ENCODE measurements at places on chromosomes 7 and 10.

- DNase-seq, result no peak
These were observed 49.1 kb downstream of the EBF3 start for GRCh38 chr10:129914960-129915359.

GRCh38 chr10:95820363-95820762 lies 64.4 kb downstream of the ENTPD1 start:
- no peak for DNase-seq

DNA sequence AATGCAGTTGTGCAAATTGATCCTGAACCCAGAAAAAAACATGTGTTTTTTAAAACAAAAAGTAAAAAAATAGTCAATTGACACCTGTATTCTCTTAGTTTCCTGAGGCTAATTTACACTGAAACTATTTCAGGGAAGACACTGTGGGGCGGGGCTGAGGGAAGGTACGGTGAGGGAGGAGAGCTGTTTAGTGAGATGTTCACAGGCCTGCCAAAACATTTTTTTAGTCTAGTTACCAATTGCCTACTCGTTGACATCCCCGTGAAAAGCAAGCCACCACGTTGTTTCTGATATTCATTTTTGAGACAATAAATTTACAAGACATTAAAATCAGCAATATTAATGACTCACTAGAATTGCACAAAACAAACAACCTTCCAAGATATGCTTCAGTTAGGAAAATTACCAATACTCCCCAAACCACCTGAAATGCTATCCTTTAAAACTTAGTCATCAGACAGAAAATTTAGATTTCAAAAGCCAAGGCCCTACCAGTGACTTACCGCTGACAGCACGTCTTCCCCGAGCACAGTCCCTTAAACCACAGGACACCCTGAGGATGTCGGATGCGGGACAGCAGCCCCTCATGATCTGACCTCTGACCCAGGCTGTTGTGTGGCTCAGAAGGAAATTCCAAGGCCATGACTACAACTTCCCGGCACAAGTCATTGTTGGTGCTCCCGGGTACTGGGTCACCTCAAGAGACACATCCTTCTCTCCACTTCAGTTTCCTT lies 279.2 kb downstream of the PRPF18 start:
- DNase-seq, result no peak

- DNase-seq, result no peak
These were observed 8.1 kb downstream of the HHEX start for GRCh38 chr10:92697663-92698511.

- DNase-seq, result no peak
These were observed 19.0 kb downstream of the NAPEPLD start for GRCh38 chr7:103129702-103130549.

GRCh38 chr10:69657430-69657829 lies 27.4 kb downstream of the FAM241B start:
- DNase-seq, result no peak

DNA sequence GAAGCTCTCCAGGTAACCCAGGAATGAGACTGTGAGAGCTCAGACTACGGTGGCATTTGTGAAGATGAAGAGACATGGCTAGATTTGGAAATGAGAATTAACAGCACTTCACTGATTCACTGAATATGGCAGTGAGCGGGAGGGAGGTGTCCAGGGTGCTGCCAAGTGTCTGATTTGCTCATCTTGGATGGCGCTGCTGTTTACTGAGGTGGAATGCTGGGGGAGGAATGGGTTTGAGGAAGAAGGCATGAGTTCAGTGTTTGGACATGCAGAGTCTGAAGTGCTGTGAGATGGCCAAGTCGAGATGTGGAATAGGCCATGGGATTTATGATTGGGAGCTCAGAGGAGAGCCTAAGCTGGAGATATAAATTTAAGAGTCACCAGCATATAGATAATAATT lies 437.1 kb upstream of the NPVF start:
- DNase-seq, result no peak

- DNase-seq, result no peak
These were observed 35.2 kb upstream of the ASAH2 start for GRCh38 chr10:50286517-50286916.

DNA sequence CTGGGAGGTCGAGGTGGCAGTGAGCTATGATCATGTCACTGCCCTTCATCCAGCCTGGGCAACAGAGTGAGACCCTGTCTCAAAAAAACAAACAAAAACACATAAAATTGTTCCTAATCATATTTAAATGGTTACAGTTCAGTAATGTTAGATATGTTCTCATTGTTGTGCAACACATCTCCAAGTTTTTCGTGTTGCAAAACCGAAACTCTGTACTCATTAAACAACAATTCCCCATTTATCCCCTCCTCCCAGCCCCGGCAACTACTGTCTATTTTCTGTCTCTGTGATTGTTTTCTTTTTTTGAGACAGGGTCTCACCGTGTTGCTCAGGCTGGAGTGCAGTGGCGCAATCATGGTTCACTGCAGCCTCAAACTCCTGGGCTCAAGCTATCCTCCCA lies 16.1 kb upstream of the PRXL2A start:
- DNase-seq, result no peak

DNA sequence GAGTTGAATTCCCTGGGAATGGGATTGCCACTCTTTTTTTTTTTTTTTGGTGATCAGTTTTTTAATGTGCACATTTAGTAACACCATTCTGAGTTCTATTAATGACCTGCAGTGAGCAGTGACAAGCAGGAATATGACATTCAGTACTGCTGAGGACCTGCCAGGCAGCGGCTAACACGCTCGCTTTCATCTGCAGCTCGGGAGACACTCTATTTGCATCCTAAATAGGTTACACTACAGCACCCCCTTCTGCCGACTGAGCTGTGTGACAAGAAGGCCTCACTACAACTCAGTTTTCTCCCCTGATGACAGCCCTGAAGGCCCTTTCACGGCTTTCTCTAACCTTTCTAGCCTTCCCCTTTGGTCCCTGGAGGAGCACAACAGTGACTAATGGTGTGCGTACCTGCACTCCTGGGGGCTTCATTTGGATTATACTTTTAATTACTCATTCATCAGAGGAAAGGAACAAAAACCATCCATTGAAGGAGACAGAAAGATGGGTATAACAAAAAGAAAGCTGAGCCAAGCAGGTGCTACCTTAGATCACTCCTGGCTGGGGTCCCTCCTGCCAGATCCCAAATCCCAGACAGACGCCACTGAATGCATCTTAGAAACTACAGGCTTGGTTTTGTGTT lies 872.4 kb downstream of the LRMDA start:
- DNase-seq, result no peak

- no peak for DNase-seq
These were observed 60.8 kb upstream of the PPIF start for GRCh38 chr10:79286318-79286951.

DNA sequence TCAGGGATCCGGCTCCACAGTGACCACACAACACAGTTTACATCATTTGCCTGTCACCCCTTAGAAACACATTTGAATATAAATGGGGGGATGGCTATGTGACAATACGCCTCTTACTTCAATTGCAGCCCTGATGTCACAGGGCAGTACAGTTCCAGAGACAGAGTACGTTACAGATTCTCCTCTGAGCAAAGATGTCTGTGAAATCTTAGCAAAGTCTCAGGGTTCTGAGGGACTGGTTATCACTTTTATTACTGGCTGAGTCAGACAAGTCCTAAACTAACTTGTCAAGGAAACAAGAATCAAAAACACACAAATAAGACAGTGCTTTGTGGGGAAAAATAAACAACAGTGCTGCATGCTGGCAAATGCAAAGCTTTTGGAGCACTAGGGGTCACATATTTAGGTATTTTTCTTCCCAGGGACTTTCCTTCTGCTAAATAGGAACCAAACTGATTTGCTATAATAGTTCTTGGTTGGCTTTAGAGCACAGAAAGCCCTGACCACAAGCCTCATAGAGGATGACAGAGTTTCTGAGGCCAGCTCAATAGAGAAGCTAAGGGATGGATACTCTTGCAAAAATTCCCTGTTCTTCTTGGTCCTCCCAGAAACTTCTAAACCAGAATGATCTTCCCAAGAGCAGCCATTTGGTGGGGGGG lies 501.6 kb downstream of the GRID1 start:
- no peak for DNase-seq

- no peak for DNase-seq
These were observed 102.1 kb downstream of the ARHGAP22 start for GRCh38 chr10:48502791-48503190.

DNA sequence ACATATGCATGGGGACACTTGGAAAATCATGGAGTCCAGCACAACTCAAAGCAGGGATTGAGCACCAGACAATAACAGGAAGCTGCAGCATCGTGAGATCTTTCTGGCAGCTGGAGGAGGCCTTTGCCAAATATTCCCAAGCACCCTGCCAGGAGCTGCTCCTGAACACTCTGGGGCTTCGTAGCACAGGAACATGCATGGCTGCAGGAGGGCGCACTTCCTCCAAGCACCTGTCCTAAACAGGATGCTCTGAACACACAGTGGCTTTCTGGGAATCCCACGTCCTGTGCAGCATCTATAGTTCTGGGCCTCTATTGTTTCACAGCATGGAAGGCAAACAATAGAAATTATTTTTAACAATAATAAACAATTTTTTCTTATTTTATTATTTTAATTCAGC lies 4.1 kb downstream of the ABLIM1 start:
- DNase-seq, result no peak

GRCh38 chr10:36888925-36889573 lies 236.3 kb upstream of the ANKRD30A start:
- peak; percentile 12 for DNase-seq

DNA sequence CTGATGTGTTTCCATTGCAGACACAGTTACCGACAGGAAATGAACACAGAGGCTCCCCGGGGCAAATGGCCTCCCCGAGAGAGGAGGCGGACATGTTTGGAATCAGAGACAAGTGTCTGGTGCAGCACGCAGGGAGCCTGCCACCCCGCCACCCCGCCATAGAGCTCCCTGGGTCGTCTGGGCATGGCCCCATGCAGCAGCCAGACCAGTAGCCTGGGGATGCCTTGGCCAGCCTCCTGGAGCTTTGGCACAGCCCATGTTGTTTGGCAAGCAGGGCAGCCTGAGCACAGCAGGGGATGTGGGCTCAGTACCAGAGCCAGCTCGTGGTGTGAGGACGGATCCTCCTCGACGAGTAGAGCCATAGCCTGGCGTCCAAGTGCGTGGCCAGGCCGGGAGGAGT lies 80.8 kb downstream of the NKX6-2 start:
- no peak for DNase-seq

- DNase-seq, result no peak
These were observed 27.1 kb downstream of the UNCX start for GRCh38 chr7:1259621-1260243.

DNA sequence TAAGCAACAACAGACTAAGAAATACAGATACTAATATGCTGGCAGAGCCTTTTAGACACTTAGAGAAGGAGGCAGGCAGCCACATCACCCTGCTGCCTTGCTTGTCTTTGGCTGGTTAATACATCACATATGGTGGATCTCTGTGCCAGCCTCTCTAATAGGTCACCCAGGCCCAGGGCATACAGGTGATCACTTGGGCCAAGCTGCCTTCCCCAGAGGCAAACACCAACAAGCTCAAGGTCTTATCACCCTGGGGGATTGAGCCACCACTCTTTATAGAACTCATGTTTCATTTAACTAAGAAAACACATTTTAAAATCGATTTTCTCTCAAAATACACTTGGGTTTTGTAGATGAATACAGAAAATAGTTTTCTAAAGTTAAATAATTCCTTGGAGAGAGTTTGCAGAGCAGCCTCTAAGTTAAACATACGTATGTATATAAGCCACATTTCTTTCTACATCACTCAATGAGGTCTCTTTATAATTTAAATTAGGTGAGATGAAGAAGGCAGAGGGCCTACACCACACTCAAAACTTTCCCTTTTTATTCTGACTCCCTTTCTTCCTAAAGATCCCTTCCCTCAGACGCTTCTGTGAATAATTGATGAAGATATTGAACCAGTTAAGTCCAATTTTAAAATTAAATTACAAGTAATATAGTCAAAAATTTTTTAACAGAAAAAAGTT lies 556.8 kb upstream of the GHITM start:
- DNase-seq, result no peak

- no peak for DNase-seq
These were observed 39.9 kb downstream of the KIF20B start for GRCh38 chr10:89741126-89741762.

GRCh38 chr10:26799342-26799741 lies 61.4 kb downstream of the ABI1 start:
- no peak for DNase-seq

- DNase-seq, result no peak
These were observed 6.3 kb downstream of the COA1 start for GRCh38 chr7:43723007-43723341.

- DNase-seq, result no peak
These were observed 427.4 kb downstream of the PTPRN2 start for GRCh38 chr7:158160199-158160598.

GRCh38 chr10:97830064-97830463 lies 19.6 kb upstream of the GOLGA7B start:
- DNase-seq, result no peak

DNA sequence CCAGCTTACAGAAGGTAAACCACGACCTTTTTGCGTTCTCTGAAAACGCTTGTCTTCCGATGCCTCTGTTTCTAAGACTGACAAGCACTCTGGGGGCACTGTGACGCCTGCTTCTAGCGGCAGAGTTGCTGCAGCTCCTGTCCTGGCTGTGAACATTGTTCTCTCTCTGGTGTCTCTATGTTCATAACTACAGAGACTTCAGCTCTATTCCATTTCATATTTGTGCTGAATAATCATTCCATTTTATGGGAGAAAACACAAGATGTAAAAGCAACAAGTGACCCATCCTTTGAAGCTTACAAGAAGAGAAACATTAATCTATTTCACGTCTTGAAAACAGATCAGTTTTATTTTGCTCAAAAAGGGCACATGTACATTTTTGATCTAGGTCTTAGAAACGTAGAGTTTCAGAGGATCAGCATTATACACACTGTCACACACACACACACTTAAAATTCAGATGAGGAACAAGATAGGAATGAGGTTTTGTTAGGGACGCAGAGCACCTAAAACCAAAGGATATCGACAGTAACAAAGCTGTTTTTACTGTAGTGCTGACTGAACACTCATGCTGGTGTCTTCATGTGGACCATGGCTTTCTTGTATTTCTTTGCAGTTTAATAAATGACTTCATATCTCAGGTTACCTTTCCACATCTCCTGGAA lies 3.0 kb downstream of the IKZF1 start:
- peak; percentile 70 for DNase-seq

DNA sequence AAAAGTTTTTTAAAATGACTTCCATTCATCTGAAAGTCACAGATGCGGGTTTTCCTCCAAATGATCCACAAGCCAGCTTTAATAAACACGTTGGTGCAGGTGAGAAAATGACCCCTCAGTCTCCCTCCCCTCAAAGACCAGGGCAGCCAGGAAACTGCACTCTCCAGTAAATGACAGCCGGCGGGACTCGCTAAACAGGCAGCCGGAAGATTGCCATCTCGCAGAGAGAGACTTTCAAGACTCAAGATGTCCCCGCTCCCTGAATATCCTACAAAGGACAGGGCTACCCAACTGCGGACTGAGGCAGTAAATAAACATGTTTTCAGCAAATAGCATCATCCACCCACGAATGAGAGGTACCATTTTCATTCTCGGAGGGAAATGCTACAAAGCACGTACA lies 116.8 kb downstream of the DIP2C start:
- no peak for DNase-seq

DNA sequence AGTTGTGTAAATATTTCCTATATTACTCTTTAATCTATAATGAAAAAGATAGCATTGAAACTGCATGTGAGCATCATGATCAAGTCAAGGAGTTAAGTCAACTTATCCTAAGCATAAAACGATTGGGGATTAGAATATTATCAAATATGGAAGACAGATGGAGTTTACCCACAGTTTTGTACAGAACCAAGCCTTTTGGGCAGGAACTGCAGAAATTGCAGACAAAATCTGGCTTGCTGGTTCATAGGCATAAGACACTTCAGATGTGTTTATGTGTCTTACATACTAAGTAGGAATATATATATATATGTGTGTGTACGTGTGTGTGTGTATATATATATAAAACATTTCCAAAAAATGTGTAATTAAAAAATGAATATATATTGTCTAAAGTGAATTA lies 375.4 kb upstream of the TPK1 start:
- no peak for DNase-seq

All from hematopoietic multipotent progenitor cell treated with erythropoietin and hydrocortisone succinate and interleukin-3 and kit ligand, for 15 days (in vitro differentiated cells).